Lung (tissue), 17 donors: ENCODE measurements at places on chromosomes 1 and 21. TPM values are rescaled to one million over a fixed set of nuclear protein-coding genes. Genes with fewer than 3 reads are reported as not detected.

IVL gene
- polyA plus RNA-seq, result 0.52 TPM

S100A2 gene
- 261 TPM for polyA plus RNA-seq

VWA5B1 gene
- polyA plus RNA-seq, result 0.02 TPM

RGS8 gene
- 0.02 TPM for polyA plus RNA-seq

BTBD19 gene
- 5.6 TPM for polyA plus RNA-seq

NFIA gene
- 3.0 TPM for polyA plus RNA-seq

CFAP141 gene
- 3.7 TPM for polyA plus RNA-seq

CD5L gene
- polyA plus RNA-seq, result 0.33 TPM

DNA sequence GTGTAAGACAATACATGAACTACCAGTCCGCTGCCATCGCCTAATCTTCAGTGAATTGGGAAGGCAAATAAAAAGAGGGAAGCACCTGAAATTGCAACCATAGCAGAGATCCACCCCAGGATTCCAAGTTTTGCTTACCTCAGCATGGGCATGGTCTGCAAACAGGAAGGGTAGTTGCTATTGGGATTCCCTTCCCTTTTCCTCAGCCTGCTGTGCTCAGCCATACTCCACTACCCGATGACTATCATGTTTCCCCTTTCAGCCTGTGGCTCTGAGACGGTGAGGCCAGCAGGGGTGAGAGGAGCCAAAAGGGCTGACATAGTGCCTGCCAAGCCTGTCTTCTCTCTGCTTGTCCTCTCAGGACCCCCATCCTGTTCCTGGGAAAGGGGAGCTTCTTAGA is 64.2 kb downstream of the GPR137B start:
- no peaks in the 10 kb centered on the region for H3K27me3 ChIP-seq
- H3K27ac ChIP-seq, result no peak overlapping the region
- DNase-seq, result peak; percentile 29
- H3K36me3 ChIP-seq, result peaks cover 8% of the 10 kb centered on the region
- no peak overlapping the region for H3K4me3 ChIP-seq

DNA sequence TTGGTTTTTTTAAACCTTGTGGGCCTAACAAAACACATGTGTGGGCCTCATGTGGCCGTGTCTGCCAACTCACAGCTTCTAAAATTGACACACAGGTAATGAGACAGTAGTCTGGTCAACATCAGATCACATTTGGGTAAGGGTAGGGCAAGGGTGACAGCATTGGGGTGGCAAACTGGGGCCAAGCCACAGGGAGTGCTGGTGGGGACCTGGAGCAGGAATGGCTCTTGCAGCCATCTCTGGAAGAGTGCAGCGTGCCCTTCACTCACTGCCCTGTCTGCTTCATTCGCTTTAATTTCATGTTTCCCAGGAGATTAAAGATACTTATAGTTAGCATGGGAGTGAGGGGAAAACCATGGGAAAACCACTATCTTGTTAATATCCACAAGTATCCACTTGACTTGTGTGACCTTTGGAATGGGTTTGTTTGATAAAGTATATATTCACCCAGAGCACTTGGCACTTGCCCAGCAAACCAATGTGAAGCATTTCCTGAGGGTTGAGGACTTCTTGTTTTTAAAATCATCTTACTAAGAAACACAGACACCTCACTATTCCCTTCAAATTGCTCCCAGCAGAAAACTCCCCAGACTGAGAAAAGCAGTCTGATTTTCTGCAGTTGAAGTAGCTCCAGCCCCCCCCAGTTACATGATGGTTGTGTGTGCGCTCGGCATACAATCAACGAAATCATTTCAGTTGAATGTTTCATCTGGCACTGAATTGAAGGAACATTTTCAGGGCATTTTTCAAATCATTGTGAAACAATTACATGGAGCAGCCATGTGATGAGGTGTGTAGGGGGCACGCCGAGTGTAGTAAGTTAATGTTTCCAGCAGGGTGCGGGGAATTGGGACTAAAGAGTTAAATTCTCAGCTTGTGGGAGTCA is 175.7 kb downstream of the VPS13D start:
- H3K27ac ChIP-seq, result no peak overlapping the region
- DNase-seq, result peak; percentile 89
- no peak overlapping the region for H3K4me3 ChIP-seq
- H3K4me1 ChIP-seq, result peaks cover 45% of the 10 kb centered on the region
- H3K36me3 ChIP-seq, result peaks cover 34% of the 10 kb centered on the region

DNA sequence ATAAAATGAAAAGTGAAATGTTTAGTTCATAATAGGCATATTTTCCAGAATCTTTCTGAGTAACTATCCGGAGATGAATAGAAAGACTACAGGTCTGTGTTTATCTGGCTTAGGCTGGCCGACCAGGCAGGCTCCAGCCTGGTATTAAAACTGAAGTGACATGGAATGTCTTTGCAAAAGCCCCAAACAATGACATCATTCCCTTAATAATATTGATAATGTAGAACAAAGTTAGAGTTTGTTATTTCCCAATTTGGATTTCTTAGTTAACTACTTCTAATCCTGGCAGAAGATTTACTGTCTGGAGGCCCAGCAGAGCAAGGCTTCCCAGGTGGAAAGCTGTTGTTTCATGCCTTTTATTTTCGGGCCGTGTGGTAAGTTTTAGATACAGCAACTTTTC is 207.7 kb downstream of the GREM2 start:
- H3K27ac ChIP-seq, result no peak overlapping the region
- H3K27me3 ChIP-seq, result no peaks in the 10 kb centered on the region
- peaks cover 10% of the 10 kb centered on the region for H3K4me1 ChIP-seq
- DNase-seq, result no peak

- H3K4me1 ChIP-seq, result peaks cover 5% of the 10 kb centered on the region
- H3K36me3 ChIP-seq, result no peaks in the 10 kb centered on the region
- no peak overlapping the region for H3K4me3 ChIP-seq
- DNase-seq, result no peak
- no peak overlapping the region for H3K27ac ChIP-seq
These were observed 10.0 kb upstream of the B4GALT3 start for GRCh38 chr1:161187311-161187710.

DNA sequence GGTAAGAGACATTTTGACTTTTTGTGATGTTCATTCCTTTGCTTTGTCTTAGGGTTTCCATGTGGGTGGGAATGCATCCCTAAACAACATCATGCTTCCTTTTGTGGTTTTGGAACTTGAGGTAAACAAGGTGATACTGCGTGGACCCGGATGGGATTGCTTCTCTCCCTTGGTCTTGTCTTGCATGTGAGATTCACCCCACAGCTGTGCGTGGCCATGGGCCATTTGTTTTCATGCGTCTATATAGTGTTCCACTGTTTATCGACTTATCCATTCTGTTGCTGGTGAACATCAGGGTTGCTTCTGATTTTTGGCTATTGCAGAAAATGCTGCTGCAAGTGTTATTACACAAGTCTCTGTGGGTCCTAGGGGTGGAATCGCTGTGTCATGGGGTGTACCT is 21.1 kb downstream of the CRYAA start:
- H3K4me1 ChIP-seq, result peaks cover 3% of the 10 kb centered on the region
- no peaks in the 10 kb centered on the region for H3K36me3 ChIP-seq
- H3K4me3 ChIP-seq, result no peak overlapping the region
- H3K27ac ChIP-seq, result no peak overlapping the region
- DNase-seq, result no peak

DNA sequence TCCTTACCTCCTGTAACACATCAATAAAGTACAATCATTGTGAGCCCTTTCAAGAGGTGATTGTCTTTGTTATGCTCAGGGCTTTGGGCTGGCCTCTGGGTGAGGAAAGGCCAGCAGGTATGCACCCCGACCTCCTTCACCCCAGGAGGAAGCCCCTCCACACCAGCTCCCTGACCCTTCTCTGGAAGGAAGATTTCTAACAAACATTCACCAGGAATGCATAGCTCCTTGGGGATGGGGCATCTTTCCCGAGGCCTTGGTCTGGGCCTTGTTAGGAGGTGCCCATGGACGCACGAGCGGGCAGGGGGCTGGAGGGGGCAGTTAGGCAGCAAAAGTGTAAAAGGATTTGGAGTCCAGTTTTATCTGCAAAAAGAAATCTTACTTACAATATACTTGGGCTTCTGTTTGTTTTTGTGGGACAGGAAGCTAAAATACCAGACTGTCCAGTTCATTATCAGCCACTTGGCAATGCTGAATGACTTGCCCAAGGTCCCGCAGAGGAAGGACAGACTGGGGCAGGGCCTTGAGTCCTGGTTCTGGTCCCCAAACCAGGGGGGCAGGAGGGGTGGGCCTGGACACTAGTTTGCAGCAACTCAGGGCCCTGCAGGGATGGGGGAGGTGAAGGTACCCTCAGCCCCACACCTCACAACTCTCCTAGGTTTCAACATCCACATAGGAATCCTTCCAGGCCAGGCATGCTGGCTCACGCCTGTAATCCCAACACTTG is 10.1 kb downstream of the ZC3H12A start:
- H3K27me3 ChIP-seq, result no peaks in the 10 kb centered on the region
- no peaks in the 10 kb centered on the region for H3K4me1 ChIP-seq
- H3K36me3 ChIP-seq, result peaks cover 6% of the 10 kb centered on the region
- H3K27ac ChIP-seq, result no peak overlapping the region

GRCh38 chr21:35149698-35150097 is 100.6 kb upstream of the RUNX1 start:
- no peaks in the 10 kb centered on the region for H3K27me3 ChIP-seq
- H3K36me3 ChIP-seq, result no peaks in the 10 kb centered on the region
- H3K4me1 ChIP-seq, result no peaks in the 10 kb centered on the region
- H3K27ac ChIP-seq, result no peak overlapping the region
- H3K4me3 ChIP-seq, result no peak overlapping the region

GRCh38 chr1:234512451-234512861 is 33.5 kb upstream of the TARBP1 start:
- no peak for DNase-seq
- H3K4me3 ChIP-seq, result no peak overlapping the region
- no peaks in the 10 kb centered on the region for H3K27me3 ChIP-seq
- H3K36me3 ChIP-seq, result no peaks in the 10 kb centered on the region

DNA sequence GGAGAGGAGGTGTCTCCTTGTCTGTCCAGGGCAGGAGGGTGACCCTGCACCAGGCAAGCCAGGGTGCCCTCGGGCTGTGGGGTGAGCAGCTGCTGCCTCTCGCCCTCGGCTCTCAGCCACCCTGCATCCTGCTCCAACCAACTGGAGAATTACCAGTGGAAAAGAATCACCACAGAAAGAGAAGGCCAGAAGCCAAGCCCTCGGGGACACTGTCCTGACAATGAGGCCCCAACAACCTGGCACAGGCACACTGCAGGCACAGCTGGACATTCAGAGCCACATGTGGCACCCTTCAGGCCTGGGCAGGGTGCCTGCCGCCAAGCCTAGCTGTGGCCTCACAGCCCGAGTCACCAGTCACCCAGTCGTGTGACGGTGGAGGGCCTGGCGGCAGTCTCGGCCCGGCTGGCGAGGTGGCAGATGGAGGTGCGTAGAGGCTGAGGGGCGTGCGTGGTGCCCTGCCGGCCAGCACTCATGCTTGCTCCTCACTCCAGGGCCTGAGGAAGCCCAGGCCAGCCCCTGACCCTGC is 12.0 kb downstream of the MEGF6 start:
- no peak for DNase-seq
- no peaks in the 10 kb centered on the region for H3K36me3 ChIP-seq
- H3K27ac ChIP-seq, result no peak overlapping the region
- no peaks in the 10 kb centered on the region for H3K4me1 ChIP-seq

GRCh38 chr21:35529171-35529863 is 480.2 kb upstream of the RUNX1 start:
- peak; percentile 21 for DNase-seq
- H3K27ac ChIP-seq, result peak overlapping the region; percentile 12
- H3K4me1 ChIP-seq, result peaks cover 5% of the 10 kb centered on the region
- no peaks in the 10 kb centered on the region for H3K27me3 ChIP-seq

DNA sequence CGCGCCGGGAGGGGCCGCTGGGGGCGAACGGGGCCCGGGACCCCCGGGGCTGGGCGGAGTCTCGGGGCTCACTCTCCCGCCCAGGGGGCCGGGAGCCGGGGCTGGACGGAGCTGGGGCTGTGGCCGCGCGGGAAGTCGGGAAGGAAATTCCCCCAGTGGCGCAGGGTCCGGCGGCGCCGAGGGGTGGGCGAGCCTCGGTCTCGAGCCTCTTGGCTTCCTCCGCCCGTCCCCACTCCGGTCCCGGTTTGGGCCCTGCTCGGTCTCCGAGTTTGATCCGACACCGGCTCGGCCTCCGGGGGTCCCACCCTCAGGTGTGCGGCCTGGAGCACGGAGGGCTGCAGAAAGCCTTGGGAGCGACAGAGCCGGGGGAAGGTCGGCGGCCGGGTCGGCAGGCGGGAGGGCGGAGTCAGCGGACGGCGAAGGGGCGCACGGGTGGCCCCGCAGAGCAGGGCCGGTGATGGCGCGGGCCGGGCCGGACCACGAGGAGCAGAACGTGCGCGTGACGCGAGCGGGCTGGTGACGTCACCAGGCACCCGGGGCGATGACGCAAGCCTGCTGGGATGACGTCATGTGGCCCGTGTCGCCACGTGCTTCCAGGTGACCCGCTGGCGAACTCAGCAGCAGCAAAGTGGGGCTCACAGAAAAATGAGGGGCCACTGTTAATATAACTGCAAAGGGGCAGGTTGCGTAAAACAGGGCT is 610 bp upstream of the HES4 start:
- no peaks in the 10 kb centered on the region for H3K36me3 ChIP-seq
- H3K4me1 ChIP-seq, result peaks cover 4% of the 10 kb centered on the region
- peak; percentile 88 for DNase-seq
- H3K4me3 ChIP-seq, result peak overlapping the region; percentile 64
- peak overlapping the region; percentile 99 for H3K27ac ChIP-seq

DNA sequence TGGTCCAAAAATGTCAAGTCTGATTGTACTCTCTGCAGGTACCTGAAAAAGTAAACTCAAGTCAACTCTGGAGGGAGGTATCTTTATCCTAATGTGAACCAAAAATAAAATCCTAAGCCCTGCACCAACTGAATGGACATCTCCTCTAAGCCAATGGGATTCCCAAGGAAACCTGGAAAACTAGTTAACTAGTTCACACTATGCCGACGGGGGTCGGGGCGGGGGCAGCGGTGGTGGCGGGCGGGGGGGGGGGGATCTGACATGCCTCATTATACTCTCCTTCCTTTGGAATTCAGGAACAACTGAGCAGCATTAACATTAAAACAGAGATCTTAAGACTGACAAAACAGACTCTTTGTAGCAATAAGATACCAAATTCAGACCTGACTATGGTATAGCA is 452.6 kb upstream of the CAMK1G start:
- no peak for DNase-seq
- H3K27me3 ChIP-seq, result no peaks in the 10 kb centered on the region
- no peak overlapping the region for H3K4me3 ChIP-seq
- no peaks in the 10 kb centered on the region for H3K36me3 ChIP-seq
- no peaks in the 10 kb centered on the region for H3K4me1 ChIP-seq

DNA sequence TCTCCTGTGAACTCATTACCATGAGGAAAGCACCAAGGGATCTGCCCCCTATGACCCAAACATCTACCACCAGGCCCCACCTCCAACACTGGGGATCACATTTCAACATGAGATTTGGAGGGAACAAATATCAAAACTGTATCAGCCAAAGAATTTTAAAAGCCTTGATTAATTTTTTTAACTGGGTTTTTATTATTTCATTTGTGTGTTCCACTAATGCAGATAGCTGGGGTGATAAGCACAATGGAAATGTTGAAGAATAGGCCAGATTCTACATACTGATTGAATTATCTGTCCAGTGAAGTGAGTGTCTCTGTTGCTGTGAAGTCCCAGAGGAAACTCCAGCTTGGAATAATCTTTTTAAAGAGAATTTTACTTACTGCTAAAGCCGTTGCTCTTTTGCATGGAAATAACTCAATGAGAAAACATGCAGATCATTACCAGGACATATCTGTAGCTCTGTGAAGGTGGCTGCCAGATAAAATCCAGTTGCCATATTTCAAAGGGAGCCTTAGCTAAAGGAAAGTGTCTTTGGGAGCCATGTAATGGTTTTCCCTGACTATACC is 44.4 kb upstream of the DHCR24 start:
- no peaks in the 10 kb centered on the region for H3K36me3 ChIP-seq
- no peak overlapping the region for H3K4me3 ChIP-seq
- no peaks in the 10 kb centered on the region for H3K27me3 ChIP-seq
- no peak for DNase-seq
- H3K4me1 ChIP-seq, result peaks cover 19% of the 10 kb centered on the region
- H3K27ac ChIP-seq, result no peak overlapping the region
